ENCODE measurements at places on chromosomes 2 and 18.
A peak's percentile ranks its signal among the peaks of the same experiment; 100 is the strongest.

DNA sequence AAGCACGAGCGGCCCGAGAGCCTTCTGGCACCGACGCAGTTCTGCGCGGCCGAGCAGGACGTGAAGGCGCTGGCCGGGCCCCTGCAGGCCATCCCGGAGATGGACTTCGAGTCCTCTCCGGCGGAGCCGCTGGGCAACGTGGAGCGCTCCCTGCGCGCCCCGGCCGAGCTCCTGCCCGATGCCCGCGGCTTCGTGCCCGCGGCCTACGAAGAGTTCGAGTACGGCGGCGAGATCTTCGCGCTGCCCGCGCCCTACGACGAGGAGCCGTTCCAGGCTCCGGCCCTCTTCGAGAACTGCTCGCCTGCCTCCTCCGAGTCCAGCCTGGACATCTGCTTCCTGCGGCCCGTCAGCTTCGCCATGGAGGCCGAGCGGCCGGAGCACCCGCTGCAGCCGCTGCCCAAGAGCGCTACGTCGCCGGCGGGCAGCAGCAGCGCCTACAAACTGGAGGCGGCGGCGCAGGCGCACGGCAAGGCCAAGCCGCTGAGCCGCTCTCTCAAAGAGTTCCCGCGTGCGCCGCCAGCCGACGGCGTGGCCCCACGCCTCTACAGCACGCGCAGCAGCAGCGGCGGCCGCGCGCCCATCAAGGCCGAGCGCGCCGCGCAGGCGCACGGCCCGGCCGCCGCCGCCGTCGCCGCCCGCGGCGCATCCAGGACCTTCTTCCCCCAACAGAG is 70.4 kb downstream of the ARHGEF33 start:
- DNase-seq: peak; percentile 85

GRCh38 chr2:29733213-29733612 is 188.2 kb downstream of the ALK start:
- no peak for DNase-seq

DNA sequence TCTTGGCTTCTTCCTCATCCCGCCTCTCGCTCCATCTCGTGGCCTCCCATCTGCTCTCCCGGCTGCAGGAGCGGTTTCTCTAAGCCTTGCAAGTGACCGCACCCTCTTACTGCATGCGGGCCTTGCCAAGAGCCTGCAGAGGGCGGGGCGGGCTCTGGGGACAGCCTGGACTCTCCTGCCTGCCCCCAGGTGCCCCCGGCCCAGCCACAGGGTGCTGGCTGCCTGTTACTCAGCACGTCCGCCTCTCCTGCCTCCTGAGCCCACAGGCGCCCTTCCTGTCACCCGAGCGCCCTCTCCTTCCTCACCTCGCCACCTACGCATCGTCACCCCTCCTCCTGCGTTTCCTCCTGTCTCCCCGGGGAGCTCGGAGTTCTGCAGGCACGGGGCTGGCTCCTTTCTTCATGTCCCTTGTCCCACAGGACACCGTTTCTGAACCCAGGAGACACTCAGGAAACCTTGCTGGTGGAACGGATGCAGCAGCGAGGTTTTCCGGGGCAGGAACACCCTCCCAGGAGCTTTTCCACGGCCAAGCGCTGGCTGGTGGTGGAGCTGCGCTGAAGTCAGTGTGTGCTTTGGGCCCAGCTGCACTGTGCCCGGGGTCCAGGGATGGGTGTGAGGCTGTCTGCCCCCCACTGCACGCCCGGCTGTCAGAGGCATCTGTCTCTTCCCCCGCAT is 28.5 kb downstream of the HPCAL1 start:
- peak; percentile 87 for DNase-seq

DNA sequence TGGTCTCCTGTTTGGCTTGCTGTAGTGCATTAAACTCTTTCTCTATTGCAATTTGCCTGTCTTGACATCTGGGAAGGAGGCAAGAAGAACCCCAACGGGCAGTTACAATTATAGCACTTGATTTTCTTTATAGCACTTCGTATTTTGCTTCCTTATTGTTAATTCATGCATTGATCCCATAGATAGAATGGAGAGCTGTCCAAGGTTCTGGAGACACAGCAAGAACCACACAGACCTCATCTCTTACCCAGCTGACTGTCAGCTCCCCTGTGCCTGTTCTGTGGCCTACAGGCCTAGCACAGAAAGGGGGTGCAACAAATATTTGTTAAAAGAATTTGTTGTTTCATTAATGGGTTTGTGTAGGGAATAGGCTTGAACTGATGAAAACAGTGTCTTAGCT is 194.3 kb downstream of the GALNT1 start:
- DNase-seq: no peak

GRCh38 chr2:127563458-127564428 is 28.3 kb downstream of the MYO7B start:
- DNase-seq: peak; percentile 12

DNA sequence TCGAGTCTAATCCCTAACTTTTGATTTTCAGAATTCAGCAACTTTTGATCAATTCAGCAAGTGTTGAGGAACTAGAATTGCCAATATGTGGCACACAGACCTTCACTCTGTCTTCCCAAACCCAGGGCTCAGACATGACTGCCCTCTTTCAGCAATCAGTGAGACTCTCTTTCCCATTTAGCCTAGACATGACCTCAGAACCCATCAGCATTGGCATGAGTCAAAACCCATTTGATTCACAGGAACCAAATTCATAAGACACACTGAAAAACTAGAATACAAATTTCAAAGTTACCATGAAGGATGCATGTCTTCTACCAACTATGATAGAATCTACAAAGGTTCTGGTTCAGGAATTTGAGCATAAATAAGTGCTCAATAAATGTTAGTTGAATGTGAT is 113.6 kb upstream of the MAP3K20 start:
- DNase-seq: no peak

DNA sequence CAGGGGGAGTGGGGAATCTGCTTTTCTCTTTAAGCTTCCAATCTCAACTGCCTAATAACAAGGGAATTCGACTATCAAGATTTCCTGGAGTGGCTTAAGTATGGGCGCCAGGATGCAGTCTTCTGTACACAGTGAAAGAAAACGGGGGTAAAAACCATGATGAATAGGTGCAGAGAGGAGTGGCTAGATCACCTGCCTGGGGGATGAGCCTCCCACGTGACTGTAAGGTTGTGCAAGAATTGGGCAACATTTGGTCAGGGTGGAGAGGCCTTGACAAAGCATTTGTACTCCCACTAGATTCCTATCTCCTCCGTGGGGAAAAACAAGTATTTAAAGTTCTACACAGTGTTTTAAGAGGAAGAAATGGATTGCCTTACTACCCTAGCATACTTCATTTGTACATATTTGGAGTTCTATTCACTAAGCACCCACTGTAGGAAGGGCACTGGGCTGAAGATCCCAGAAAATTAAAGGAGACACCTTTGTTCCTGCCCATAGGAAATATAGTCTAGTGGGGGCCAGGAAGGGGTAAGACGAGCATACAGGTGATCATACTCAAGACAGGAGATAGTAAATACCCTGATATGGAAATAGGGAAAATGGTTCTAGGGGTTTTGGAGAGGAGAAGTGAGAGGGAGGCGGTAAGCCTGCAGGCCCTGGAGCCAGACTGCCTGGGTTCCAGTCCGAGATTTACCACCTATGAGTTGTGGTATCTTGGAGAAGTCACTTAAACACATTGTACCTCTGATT is 29.2 kb downstream of the EPAS1 start:
- DNase-seq: no peak

- DNase-seq: no peak
Observed at GRCh38 chr2:45575881-45576280, 35.2 kb downstream of the SRBD1 start.

DNA sequence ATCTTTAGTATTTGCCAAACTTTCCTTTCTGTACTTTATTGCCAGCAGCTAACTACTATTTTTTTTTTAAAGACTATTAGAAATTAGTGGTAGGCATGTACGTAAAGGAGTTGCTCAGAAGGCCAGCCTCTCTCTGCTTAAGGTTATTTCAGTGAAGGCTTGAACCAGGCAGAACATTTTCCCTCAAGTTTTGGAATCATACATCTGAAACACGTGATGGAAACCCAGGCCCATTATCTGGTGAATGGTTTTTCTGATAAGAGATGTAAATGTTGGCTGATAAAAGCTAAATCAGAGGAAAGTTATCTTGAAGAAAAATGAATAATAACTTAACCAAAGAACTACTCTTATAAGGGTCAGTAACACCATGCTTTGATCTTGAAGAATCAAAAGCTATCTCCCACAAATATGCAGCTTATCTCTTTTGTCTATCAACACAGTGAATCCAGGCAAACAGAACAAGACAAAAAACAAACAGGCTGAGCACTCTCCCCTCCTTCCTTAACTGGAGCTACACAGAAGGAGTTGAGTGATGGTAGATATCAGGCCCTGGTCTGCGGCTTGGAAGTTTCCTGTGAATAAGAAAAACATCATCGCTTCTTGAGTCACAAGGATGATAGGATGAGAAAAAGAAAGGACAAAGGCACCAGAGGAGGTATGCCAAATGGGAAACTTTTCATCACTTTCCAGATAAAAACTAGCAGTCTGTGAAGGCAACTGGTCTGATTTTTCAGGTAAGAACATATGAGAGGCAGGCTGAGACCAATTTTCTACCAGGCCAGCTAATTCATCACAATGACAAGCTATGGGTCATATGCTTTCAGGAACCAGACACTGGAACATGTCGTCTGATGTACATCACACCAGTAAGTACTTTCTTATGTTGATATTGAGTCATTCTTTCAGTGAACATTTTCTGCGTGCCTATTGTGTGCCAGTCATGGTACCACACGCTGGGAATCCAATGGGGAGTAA is 88.4 kb upstream of the STK17B start:
- peak; percentile 67 for DNase-seq

- no peak for DNase-seq
Observed at GRCh38 chr18:58850786-58851469, 13.7 kb upstream of the ZNF532 start.

- no peak for DNase-seq
Observed at GRCh38 chr2:102986826-102987490, 225.1 kb downstream of the TMEM182 start.

DNA sequence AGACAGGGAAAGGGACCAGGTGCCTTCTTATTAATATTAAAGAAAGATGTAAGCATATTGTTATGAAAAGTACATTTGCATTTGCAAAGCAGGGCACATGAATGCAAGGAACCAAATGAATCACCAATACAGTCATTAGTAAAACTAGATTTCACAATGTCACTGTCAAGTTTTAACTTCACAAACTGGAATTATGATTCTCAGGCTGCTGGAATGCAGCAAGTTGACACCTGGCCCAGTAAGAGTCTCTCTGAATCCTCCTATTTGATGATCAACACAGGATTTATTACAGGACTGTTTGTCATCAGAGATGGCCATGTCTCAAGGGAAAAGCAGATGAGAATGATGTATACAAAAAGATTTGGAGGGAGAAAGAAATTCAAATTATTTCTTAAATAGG is 72.9 kb upstream of the STK39 start:
- DNase-seq: no peak

DNA sequence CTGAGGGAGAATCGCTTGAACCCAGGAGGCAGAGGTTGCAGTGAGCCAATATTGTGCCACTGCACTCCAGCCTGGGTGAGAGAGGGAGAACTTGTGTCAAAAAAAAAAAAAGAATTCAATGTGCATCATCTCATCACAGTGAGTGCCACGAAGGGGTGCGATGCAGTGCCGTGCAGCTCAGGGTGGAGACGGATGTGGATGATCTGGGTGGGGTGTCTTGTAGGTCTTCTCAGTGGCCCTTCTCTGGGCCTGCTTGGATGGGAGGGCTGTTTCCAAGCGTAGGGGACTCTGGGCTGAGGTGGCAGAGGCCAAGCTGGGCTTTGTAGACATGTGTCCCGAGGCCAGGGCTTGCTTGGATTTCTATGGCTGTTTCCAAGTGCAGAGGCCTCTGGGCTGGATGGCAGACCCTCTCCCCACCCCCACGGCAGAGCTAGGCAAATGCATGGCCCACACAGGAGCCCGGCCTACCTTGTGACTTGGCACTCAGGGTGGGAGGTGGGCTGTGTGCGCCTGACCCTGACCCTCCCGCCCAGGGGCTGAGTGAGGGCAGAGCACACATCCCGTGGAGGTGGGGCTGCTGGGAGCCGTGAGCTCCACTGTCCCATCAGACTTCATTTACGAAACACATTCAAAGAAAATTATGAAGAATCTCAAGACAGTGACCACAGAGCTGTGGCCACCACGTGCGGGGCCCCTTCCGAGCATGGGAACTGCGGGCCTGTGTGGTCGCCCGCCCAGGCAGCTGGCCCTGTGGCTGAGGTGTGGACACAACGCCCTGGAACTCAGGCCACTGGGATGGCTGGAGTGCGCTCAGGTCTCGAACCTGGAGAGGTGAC is 76.4 kb downstream of the ASB1 start:
- no peak for DNase-seq

DNA sequence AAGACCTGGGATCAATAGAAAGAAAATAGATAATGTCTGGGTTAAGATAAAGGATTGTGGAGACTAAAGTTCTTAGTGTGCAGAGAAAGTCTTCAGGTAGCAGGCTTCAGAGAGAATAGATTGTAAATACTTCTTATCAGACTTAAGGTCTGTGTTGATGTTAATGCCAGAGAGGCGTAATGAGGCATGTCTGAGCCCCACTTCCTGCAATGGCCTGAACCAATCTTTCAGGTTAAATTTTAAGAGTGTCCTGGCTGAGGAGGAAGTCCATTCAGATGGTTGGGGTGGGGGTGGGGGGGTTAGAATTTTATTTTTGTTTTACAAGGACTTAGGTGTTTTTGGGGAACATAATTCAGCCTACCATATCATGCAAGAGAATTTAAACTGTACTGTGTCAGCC is 129.5 kb downstream of the EVA1A start:
- no peak for DNase-seq

DNA sequence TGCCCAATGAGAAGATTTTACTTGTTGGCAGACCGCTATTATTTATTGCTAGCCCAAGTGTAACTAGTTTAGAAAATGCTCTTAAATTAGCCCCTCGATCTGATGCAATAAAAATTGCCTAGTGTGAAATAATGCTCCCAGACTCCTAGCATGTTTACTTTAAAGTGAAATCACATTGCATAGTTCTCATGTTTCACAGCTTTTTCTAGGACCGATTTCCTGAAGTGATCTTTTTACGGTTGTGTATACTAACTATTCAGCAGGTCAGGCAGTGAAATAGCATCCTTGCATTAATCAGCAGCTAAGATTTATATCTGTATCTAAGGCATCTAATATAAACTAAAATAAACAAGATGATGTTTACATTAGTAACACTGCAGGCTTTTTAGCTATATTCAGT is 52.4 kb downstream of the PMS1 start:
- DNase-seq: no peak

DNA sequence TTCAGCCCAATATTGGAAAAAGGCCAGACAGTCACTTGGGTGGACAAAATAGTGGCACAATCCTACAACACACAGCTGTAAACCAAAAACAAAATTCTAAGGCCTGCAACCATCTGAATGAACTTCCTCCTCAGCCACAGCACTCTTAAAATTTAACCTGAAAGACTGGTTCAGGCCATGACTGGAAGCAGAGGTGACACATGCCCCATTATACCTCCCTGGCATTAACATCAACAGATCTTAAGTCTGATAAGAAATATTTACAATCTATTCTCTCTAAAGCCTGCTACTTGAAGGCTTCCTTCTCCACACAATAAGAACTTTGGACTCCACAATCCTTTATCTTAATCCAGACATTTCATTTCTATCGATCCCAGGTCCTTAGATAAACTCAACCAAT is 192.4 kb upstream of the LRP1B start:
- no peak for DNase-seq

GRCh38 chr2:241857572-241858121 is 1.0 kb downstream of the PDCD1 start:
- no peak for DNase-seq
